ENCODE measurements at places on chromosomes 13 and 19. TPM values are rescaled to one million over a fixed set of nuclear protein-coding genes. Genes with fewer than 3 reads are reported as not detected.

- H3K36me3 ChIP-seq: no peaks in the 10 kb centered on the region
- no peaks in the 10 kb centered on the region for H3K27me3 ChIP-seq
- no peak overlapping the region for H3K4me3 ChIP-seq
- H3K4me1 ChIP-seq: no peaks in the 10 kb centered on the region
- no peak overlapping the region for H3K27ac ChIP-seq
Observed at GRCh38 chr13:102049853-102050252, 352.0 kb downstream of the FGF14 start.

DNA sequence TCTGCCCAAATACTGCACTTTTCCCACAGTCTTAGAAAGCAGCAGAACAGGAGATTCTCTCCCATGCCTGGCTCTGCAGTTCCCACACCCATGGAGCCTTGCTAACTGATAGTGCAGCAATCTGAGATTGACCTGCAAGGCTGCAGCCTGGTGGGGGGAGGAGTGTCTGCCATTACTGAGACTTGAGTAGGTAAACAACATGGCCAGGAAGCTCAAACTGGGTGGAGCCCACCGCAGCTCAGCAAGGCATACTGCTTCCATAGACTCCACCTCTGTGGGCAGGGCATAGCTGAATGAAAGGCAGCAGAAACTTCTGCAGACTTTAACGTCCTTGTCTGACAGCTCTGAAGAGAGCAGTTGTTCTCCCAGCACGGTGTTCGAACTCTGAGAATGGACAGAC is 358.5 kb upstream of the PCDH9 start:
- no peak overlapping the region for H3K27ac ChIP-seq
- DNase-seq: no peak
- no peaks in the 10 kb centered on the region for H3K36me3 ChIP-seq
- no peak overlapping the region for H3K4me3 ChIP-seq

DNA sequence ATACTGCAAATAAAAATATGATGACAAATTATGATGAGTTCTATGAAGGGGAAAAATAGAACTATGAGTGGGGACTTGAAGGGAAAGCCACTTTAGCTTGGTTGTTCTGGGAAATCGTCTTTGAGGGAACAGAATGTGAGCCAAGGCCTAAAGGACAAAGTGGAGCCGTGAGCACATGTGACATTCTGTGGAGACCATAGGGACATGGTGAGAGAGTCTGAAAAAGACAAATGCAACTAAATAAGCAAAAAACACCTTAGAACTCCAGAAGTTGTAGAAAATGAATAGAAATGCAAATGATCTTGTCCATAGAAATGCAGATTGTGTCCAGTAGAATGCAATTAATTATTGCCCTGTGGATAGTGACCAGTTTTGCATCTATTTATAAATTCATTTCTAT is 86.8 kb upstream of the ANKRD10 start:
- H3K4me3 ChIP-seq: no peak overlapping the region
- DNase-seq: no peak
- peaks cover 57% of the 10 kb centered on the region for H3K27me3 ChIP-seq
- peaks cover 7% of the 10 kb centered on the region for H3K36me3 ChIP-seq
- H3K27ac ChIP-seq: no peak overlapping the region
- no peaks in the 10 kb centered on the region for H3K4me1 ChIP-seq

GRCh38 chr13:44011036-44011435 is 131.3 kb downstream of the LACC1 start:
- no peak overlapping the region for H3K4me3 ChIP-seq
- H3K36me3 ChIP-seq: no peaks in the 10 kb centered on the region
- no peaks in the 10 kb centered on the region for H3K27me3 ChIP-seq

- DNase-seq: no peak
- H3K27me3 ChIP-seq: no peaks in the 10 kb centered on the region
- H3K27ac ChIP-seq: no peak overlapping the region
- H3K4me1 ChIP-seq: peaks cover 12% of the 10 kb centered on the region
- H3K36me3 ChIP-seq: no peaks in the 10 kb centered on the region
Observed at GRCh38 chr13:99193152-99193551, 7.5 kb upstream of the UBAC2 start.

Gene SCEL
- total RNA-seq: not detected

DNA sequence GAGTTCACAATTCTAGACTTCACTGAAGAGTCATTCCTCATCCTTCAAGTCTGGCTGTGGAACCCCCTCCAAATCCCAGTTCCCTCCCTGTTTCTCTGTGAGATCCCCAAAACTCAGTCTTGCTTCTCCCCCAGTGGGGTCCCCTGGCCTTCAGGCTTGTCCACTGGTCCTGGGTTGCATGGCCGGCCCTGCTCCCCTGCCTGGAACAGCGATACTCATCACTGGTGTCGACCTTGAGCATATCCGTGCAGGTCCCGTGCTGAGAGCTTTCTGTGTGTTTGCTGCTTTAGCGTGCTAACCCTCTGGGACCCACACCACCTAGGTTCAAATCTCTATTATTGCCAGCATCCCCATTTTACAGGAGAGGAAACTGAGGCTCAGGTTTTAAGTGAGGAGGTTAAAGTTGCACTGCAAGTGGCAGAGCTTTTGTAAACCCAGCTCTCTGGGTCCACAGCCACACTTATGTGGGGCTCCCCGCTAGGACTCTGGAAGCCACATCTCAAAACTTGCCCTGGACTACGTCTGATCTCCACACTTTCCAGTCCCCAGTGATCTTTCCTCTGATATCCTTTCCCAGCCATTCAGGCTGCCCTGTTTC is 15.5 kb downstream of the LIPE start:
- no peak for DNase-seq
- peaks cover 21% of the 10 kb centered on the region for H3K36me3 ChIP-seq
- H3K27ac ChIP-seq: no peak overlapping the region
- H3K27me3 ChIP-seq: no peaks in the 10 kb centered on the region

DNA sequence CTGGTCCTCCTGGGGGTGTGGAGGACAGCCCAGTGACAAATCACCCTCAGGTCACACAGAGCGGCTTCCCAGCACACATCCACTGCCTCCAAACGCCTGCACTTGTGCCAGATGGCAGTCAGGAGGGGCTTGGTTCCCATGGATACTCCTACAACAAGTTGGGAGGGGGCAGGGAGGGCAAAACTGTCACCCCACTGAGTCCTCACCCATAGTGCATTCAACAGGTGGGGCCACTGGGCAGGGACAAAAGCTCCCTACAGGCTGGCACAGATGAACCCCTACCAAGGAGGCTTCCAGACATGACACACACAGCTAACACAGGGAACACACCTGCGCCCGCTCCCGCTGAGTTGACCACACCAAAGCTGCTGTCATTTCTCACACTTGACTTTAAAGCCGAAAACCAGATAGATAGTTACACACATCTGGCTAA is 120.5 kb downstream of the STK24 start:
- no peak for DNase-seq
- peak overlapping the region; percentile 26 for H3K27ac ChIP-seq
- peaks cover 6% of the 10 kb centered on the region for H3K4me1 ChIP-seq
- H3K36me3 ChIP-seq: peaks cover 76% of the 10 kb centered on the region

DNA sequence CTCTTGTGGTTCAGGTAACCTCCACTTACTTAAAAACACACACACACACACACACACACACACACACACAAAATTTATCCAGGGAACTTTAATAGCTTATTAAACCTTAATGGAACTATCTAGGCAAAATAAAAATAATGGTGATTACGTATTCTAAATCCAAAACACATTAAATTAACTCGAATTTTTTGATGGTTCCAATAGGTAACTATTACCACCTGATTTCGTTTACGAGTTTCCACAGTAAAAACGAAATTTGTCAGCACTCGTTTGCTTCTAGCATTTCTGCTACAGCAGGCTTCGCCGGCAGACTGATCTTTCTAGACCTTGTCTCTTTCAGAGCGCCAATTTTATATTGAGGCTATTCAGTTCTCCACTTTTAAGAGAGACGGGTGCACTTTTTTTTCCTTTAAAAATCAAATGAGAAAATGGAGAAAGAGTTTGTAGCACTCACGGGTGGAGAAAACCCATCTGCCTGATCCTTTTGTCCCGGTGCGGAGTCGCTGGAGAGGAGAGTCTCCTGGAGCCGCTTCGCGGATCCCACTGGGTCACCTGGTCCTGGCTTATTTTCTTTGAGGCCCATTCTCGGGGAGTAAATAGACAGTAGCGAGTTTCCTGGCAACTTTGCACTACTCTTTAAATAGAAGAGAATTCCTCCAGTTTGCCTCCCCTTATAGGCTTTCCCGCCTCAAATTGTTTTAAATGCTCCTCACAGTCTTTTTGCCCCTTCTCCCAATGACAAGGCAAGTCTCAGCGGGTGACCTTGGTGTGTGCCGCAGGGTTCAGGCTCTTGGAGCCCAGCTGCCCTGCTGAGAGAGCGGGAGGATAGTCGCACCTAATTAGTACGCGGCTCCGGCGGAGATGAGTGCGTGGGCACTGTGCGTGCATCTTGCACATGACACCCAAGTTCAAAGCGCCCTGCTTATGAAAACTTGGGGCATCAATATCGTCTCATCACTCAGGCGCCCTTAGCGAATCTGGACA is 117.0 kb downstream of the KCNRG start:
- H3K27ac ChIP-seq: peak overlapping the region; percentile 25
- H3K27me3 ChIP-seq: peaks cover 71% of the 10 kb centered on the region
- DNase-seq: no peak
- H3K4me1 ChIP-seq: peaks cover 51% of the 10 kb centered on the region

DNA sequence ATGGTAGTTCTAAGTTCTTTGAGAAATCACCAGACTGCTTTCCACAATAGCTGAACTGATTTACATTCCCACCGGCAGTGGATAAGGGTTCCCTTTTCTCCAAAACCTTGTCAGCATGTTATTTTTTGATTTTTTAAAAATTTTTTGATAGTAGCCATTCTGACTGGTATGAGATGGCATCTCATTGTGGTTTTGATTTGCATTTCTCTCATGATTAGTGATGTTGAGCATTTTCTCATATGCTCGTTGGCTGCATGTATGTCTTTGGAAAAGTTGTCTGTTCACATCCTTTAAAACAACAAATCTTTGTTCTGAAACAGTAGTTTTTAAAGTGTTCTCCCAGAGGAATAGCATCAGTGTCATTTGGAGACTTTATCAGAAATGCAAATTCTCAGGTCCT is 77.5 kb upstream of the POMP start:
- H3K4me3 ChIP-seq: no peak overlapping the region
- H3K27me3 ChIP-seq: peaks cover 7% of the 10 kb centered on the region
- H3K27ac ChIP-seq: no peak overlapping the region
- no peak for DNase-seq
- peaks cover 10% of the 10 kb centered on the region for H3K4me1 ChIP-seq
- no peaks in the 10 kb centered on the region for H3K36me3 ChIP-seq

DNA sequence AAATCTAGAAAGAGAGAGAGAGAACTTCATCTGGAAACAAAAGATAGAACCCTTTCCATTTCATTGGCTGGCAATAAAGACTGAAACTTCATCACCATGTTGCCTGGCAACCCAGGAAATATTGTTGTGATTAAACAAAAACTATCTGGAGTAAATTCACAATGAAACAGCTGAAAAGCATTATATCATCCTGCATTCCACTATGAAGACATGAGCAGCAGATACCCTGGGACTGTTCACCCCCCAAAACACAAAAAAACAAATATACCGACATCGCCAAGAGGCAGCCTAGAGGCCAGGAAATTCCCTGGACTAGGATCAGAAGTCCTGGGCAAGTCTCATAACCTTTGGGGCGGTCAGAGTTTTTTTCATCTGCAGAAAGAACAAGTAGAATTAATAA is 158.3 kb downstream of the FOXO1 start:
- no peak overlapping the region for H3K27ac ChIP-seq
- no peak for DNase-seq
- peaks cover 3% of the 10 kb centered on the region for H3K36me3 ChIP-seq
- H3K27me3 ChIP-seq: no peaks in the 10 kb centered on the region
- H3K4me3 ChIP-seq: no peak overlapping the region
- peaks cover 3% of the 10 kb centered on the region for H3K4me1 ChIP-seq

DNA sequence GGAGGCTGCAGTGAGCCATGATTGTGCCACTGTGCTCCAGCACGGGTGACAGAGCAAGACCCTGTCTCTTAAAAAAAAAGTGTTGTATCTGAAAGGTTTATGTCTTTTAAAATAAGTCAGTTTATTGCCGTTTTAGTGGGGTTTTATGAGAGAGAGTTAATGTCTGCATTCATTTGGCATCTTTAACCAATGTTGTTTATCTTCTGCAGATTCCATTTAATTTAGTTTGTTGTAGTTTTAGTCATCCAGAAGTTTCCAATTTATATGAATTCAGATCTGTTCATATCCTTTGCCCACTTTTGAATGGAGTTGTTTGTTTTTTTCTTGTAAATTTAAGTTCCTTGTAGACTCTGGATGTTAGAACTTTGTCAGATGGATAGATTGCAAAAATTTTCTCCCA is 36.7 kb upstream of the LPAR6 start:
- H3K36me3 ChIP-seq: peaks cover 59% of the 10 kb centered on the region
- H3K27ac ChIP-seq: peak overlapping the region; percentile 80
- H3K27me3 ChIP-seq: no peaks in the 10 kb centered on the region

Gene ZNF221
- 1.6 TPM for total RNA-seq

- no peak overlapping the region for H3K4me3 ChIP-seq
- H3K27ac ChIP-seq: no peak overlapping the region
- H3K27me3 ChIP-seq: peaks cover 3% of the 10 kb centered on the region
- H3K36me3 ChIP-seq: no peaks in the 10 kb centered on the region
- no peaks in the 10 kb centered on the region for H3K4me1 ChIP-seq
- no peak for DNase-seq
Observed at GRCh38 chr13:59447846-59448620, 715.7 kb downstream of the DIAPH3 start.

Gene SIGLECL1
- total RNA-seq: not detected

DNA sequence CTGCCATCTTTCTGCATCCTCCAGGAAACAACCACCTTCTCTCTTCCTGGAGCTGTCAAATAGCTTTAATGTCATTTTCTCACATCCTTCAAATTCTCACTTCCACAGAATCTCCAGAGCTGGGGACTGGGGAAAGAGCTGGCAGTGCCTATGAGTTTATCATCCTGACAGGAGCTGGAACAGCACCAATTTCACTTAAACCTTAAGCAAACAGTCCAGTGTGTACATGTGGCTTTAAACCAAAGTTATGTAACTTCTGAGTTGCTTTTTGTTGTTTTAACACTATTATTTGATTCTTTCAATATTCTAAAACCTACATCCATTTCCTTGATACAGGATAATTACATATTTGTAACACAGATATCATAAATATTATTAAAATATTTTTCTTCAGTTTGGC is 331.5 kb upstream of the ARGLU1 start:
- H3K36me3 ChIP-seq: no peaks in the 10 kb centered on the region
- H3K4me1 ChIP-seq: no peaks in the 10 kb centered on the region
- H3K27ac ChIP-seq: no peak overlapping the region
- H3K27me3 ChIP-seq: no peaks in the 10 kb centered on the region
- no peak overlapping the region for H3K4me3 ChIP-seq
- DNase-seq: no peak

GRCh38 chr13:77001540-77001939 is 9.7 kb downstream of the CLN5 start:
- H3K36me3 ChIP-seq: peaks cover 40% of the 10 kb centered on the region
- no peak for DNase-seq
- no peaks in the 10 kb centered on the region for H3K27me3 ChIP-seq
- no peak overlapping the region for H3K27ac ChIP-seq

Data from activated CD4-positive, alpha-beta memory T cell treated with anti-CD3 and anti-CD28 coated beads, Interleukin-2, amount 10 ng/mL, durations not matched to agents 7 days and 5 days (primary cell).